Central memory CD8-positive, alpha-beta T cell (primary cell): ENCODE measurements at places on chromosomes 16 and 17.
A peak's percentile ranks its signal among the peaks of the same experiment; 100 is the strongest.

- no peak for DNase-seq
These were observed 194.4 kb upstream of the TOX3 start for GRCh38 chr16:52741351-52741750.

- no peak for DNase-seq
These were observed 16.9 kb downstream of the GRIN2C start for GRCh38 chr17:74842599-74843351.

DNA sequence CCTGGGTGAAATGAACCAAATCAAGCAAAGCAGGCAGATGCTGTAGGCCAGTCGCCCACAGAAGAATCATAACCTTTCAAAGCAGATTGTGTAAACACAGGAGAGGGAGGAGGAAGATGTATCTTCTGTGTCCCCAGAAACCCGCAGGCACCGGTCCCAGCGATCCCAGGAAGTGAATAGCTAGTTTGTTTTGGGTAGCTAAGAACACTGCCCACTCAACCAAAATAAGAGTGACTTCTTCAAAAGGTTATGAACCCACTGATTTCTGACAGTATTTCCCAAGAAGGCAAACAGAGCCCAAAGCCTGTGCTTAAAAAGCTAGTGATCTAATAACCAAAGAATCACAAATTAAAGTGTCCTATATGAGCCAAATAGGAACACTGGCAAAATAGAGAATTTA is 67.8 kb downstream of the GRIN2A start:
- no peak for DNase-seq

GRCh38 chr16:70715055-70715858 is 29.4 kb upstream of the MTSS2 start:
- no peak for DNase-seq

GRCh38 chr17:2796164-2797125 is at the start of gene RAP1GAP2:
Gene RAP1GAP2 (plus strand): TSS chr17:2796438. CDS start chr17:2796528, 90 bp downstream.
- peak; percentile 80 for DNase-seq

GRCh38 chr17:2335726-2336214 is 487 bp downstream of the TSR1 start:
- DNase-seq = no peak

GRCh38 chr17:59428916-59429485 is 97.5 kb downstream of the YPEL2 start:
- no peak for DNase-seq

DNA sequence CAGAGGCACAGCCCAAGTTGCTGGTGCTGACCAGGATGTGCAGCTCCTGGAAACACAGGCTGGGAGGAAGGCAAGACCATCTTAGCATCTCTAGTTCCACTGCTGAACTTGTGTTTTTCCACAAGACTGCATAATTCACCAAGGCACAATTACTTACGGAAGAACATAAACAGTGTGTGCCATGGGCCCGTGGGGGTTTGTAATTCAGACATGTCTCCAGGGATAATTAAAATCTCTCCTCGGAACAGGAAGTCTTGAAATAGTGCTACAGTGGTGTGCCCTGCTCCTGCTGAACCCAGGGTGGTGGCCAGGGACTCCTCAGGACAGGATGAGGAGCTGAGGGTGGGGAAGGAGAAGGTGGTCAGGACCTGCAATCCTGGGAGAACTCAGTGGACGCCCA is 188.2 kb downstream of the CCT6B start:
- DNase-seq = no peak

DNA sequence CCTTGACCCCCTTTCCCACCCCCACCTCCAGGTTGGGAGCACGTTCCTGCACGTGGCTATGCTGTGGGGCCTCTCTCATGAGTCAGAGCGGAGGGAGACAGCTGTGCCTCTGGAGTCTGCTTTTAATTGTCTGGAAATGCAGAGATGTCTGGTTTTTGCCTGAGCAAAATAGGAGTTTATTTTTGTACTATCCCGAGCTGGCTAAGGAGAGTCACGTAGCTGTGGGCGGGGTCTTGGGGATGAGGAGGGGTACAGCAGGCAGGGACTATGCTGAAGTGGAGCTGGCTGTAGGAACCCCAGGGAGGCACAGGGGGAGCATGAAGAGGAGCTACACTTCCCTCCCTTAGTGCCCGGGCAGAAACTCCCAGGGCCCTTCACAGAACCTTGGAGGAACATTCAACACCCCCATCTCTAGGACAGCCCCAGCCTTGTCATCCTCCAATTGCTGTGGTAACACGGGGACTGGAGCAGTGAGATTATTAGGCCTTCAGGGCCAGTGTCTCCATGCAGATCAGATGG is 44.7 kb upstream of the LGALS9 start:
- DNase-seq = no peak

DNA sequence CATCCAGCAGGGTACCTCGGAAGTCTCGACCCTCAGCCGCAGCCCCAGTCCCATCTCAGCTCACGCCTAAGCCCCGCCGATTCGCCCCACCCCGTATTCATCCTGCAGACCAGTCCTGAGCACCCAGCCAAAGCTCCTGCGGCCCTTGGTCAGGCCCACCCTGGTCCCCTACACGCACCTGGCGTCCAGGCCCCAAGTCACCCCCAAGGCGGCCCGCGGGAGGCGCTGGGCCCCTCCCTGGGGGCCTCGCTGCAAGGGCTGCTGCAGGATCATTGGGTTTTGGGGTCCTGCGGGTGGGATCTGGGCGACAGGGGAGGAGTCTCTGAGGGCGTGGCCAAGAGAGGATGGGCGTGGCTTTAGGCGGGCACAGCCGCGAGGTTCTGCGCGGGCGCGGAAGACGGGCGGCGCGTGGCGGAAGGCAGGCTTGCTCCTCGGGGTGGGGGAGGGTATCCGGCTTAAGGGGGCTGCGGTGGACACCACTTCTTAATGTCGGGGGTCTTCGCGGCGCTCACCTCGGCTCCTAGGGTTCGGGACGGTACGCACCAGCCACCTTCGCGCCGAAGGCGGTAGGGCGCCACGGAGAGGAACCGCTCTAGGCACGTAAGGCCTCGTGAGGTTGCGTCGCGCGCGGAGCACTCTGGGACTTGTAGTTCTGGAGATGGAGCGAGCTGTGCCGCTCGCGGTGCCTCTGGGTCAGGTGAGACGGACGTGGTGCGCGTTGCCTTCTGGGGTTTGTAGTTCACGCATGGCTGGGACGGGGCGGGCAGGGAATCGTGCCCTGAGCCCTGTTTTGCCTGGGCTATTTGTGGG is at the start of the genes HCFC1R1 and THOC6:
TSS of gene HCFC1R1 (minus strand) at position 274 of the 810 bp plus-strand sequence. CDS start at position 273, 1 bp downstream.
TSS of gene THOC6 (plus strand) at position 367 of the 810 bp plus-strand sequence. CDS start at position 659, 292 bp downstream.
- DNase-seq = peak; percentile 92

DNA sequence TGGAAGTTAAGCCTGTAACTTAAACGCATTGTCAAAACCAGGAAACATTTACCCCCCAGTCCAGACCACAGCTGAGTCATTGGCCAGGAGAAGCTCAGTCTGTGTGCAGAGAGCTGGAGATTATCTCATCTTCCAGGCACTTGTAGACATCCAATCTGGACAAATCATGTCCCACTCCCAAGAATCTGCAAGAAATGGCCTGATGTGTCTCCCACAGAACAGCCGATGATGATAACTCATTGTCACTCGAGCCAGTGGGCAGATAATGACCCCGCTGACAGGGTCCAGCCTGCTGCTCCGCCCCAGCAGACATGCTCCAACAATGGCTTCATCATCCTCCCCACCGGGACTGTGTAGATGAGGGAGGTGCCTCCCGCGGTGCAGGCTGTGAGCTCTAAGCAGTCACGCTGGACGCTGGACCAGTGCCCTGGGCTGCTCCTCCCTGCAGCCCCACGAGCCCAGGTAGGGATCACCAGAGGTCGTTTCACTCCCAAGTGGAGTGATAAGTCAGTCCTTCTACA is 322.5 kb downstream of the C16orf95 start:
- no peak for DNase-seq

GRCh38 chr16:10767127-10767526 is 23.5 kb downstream of the NUBP1 start:
- no peak for DNase-seq

DNA sequence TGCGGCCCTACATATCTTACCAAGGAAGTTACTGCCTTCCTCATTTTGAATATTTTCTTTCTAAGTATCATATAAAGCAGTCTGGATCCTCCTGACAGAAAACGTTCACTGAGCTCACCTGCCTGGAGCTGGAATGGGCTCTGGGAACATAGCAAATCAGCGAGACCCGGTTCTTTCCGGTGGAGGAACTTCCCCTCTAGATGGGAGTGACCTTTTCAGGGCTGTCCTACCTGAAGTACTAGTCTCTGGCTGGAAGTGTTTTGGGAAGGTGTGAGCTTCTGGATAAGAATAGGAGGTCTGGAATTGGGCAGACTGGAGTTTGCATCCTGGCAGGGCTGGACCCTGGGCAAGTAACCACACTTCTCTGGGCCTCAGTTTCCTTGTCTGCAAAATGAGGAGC is 79.3 kb downstream of the SDR42E1 start:
- DNase-seq = no peak

GRCh38 chr16:64455275-64455674 is 666.6 kb downstream of the CDH11 start:
- no peak for DNase-seq

DNA sequence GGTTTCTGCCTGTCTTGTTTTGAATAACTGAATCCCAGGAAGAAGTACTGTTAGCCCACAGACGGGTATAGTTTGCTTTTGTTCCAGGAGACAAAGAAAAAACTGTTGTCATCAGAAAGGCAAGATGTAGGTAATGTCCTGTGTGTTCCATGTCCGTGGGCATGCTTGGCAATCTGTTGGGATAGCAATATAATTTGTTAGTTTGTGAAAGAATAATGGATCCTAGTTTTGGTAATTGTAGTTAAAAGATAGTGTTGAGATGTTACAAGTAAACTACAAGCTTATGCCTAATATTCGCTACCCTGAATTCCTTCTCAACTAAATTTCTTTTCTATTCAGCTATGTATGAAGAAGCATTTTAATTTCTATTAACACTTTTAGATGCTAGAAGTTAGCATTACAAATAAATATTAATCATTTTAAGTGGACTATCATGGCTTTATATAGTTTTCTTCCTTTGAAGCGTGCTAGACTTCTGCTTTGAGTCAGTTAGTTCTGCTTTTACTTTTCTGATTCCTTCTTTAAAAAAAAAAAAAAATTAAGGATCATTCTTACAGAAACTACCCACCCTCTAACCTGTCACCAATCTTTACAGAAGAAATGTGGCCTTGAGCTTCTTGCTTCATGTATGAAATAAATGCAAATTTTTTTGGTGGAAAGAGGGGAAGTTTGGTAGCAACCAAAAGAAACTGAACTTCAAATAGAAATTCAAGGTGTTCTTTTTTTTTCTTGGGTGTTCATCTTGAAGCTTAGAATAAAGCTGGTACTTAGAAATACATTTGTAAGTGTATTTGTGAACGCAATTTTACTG is 2.4 kb downstream of the EVI2A start:
- no peak for DNase-seq

- DNase-seq = no peak
These were observed 5.9 kb upstream of the RNF112 start for GRCh38 chr17:19405114-19405513.

DNA sequence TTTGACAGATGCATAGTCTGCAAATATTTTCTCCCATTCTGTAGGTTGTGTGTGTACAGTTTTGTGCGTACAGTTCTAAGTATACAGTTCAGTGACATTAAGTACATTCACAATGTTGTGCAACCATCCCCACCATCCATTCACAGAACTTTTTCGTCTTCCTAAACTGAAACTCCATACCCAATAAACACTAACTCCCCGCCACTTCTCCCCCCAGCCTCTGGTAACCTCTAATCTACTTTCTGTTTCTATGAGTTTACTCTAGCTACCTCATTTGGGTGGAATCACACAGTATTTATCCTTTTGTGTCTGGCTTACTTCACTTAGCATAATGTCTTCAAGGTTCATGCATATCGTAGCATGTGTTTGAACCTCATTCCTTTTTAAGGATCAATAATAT is 14.3 kb downstream of the PIK3R5 start:
- DNase-seq = no peak
